ENCODE measurements at places on chromosomes 2 and 18. TPM values are rescaled to one million over a fixed set of nuclear protein-coding genes. Genes with fewer than 3 reads are reported as not detected.
A peak's percentile ranks its signal among the peaks of the same experiment; 100 is the strongest.

- no peak for DNase-seq
Measured at GRCh38 chr18:48550101-48550729, 11.4 kb downstream of the CTIF start.

DNA sequence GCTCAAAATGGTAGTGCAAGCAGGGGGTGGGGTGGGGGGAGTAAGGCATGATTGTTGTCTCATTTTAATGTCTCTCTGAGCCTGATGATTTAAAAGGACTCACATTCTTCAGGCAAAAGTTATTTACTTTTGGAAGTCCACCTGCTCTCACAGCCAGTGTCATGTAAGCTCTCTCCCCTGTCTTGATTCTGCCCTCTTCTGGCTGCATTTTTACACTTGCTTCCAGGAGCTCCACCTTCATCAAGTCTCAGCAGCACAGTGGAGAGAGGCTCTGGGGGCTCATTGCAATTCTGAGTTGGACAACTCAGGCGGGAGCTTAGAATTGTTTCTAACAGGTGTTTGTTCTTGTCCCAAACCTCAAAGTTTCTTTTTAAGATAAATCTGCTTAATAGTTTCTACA lies 39.2 kb downstream of the GNAL start:
- peak; percentile 19 for DNase-seq

- peak; percentile 24 for DNase-seq
Measured at GRCh38 chr2:184336688-184337087, 261.6 kb upstream of the ZNF804A start.

UGT1A6 gene
- not detected for total RNA-seq

DHRS9 gene
- total RNA-seq, result not detected
